ENCODE measurements at places on chromosomes 16 and 17.

DNA sequence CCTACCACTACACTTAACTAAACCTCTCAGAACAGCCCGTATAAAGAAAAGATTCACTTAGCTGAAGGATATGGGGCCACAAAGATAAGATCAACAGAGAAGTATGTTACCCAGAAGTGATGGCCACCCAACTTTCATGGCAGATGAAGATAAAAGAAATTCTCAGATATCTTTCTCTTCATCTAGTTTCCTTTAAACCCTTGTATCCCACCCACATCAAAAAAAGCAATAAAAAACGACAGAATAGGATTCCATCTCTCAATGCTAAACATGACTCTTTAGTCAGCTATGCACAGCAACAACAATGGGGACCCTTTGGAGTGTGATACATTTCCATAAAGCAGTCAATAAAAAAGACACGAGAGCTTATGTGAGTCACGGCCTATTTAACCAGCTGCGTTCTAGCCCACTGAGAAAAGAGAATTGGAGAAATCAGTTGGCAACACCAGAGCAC lies 86.6 kb downstream of the SNX11 start:
- DNase-seq, result no peak
- peaks cover 22% of the 10 kb centered on the region for H3K4me1 ChIP-seq
- H3K4me3 ChIP-seq, result no peak overlapping the region
- H3K36me3 ChIP-seq, result no peaks in the 10 kb centered on the region
- H3K27ac ChIP-seq, result no peak overlapping the region

GRCh38 chr16:47460359-47460710 lies 528 bp downstream of the ITFG1 start:
- H3K4me3 ChIP-seq, result peak overlapping the region; percentile 95
- H3K27me3 ChIP-seq, result no peaks in the 10 kb centered on the region
- DNase-seq, result no peak
- H3K27ac ChIP-seq, result peak overlapping the region; percentile 96

- no peak overlapping the region for H3K27ac ChIP-seq
- no peaks in the 10 kb centered on the region for H3K27me3 ChIP-seq
- H3K4me3 ChIP-seq, result no peak overlapping the region
- no peaks in the 10 kb centered on the region for H3K36me3 ChIP-seq
- DNase-seq, result no peak
These were observed 24.9 kb upstream of the ADAMTS18 start for GRCh38 chr16:77459534-77460254.

- no peaks in the 10 kb centered on the region for H3K4me1 ChIP-seq
- no peak overlapping the region for H3K27ac ChIP-seq
These were observed 17.6 kb downstream of the HIGD1B start for GRCh38 chr17:44865231-44865660.

- DNase-seq, result no peak
- H3K4me1 ChIP-seq, result no peaks in the 10 kb centered on the region
- H3K27me3 ChIP-seq, result no peaks in the 10 kb centered on the region
- no peak overlapping the region for H3K4me3 ChIP-seq
- no peak overlapping the region for H3K27ac ChIP-seq
These were observed 33.2 kb upstream of the MPHOSPH6 start for GRCh38 chr16:82203198-82203597.

DNA sequence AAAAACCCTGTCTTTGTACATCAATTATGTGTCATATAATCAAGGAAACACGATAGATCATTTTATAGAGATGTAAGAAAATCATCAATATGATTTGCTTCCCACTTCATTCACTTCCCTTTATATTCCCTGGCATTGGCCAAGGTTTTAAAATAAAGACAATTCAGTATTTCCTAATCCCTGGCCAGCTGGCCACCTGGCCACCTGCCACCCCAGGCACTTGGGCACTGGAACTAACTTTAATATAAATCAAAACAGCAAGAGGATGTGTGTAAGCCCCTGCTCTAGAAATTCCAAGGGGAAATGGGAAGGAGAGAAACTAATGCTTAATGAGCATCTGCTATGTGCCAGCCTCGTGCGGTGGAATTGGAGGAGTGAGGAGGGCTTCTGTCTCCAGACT lies 58.6 kb upstream of the TOB1 start:
- DNase-seq, result no peak
- no peak overlapping the region for H3K27ac ChIP-seq
- H3K4me3 ChIP-seq, result no peak overlapping the region
- peaks cover 4% of the 10 kb centered on the region for H3K27me3 ChIP-seq

DNA sequence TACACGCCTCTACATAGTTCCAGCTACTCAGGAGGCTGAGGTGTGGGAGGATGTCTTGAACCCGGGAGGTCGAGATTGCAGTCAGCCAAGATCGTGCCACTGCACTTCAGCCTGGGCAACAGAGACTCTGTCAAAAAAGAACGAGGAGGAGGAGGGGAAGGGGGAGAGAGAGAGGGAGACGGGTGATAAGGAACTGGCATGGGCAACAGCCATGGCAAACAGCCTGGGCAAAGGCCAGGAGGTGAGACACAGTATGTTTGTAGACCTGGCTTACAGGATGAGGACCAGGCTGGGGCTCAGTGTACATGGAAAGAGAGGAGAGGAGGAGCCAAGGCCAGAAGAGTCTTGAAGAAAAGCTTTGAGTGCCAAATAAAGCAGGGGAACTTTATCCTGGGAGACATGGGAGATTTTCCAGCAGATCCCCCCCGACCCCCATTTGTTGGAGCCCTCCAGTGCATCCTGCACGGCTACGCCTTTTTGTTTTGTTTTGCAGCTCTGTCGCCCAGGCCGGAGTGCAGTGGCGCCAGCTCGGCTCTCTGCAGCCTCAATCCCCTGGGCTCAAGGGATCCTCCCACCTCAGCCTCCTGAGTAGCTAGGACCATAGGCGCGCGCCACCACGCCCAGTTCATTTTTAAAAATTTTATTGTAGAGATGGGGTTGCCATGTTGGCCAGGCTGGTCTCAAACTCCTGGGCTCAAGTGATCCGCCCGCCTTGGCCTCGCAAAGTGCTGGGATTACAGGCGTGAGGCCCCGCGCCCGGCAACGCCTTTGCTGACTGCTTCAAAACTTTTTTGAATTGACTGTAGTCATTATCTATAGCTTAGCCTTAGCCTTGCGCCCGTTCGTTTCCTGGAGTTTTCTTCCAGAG lies 1.3 kb upstream of the ALKBH5 start:
- DNase-seq, result no peak
- peak overlapping the region; percentile 80 for H3K4me3 ChIP-seq
- H3K36me3 ChIP-seq, result no peaks in the 10 kb centered on the region
- H3K27me3 ChIP-seq, result no peaks in the 10 kb centered on the region
- peaks cover 20% of the 10 kb centered on the region for H3K4me1 ChIP-seq

DNA sequence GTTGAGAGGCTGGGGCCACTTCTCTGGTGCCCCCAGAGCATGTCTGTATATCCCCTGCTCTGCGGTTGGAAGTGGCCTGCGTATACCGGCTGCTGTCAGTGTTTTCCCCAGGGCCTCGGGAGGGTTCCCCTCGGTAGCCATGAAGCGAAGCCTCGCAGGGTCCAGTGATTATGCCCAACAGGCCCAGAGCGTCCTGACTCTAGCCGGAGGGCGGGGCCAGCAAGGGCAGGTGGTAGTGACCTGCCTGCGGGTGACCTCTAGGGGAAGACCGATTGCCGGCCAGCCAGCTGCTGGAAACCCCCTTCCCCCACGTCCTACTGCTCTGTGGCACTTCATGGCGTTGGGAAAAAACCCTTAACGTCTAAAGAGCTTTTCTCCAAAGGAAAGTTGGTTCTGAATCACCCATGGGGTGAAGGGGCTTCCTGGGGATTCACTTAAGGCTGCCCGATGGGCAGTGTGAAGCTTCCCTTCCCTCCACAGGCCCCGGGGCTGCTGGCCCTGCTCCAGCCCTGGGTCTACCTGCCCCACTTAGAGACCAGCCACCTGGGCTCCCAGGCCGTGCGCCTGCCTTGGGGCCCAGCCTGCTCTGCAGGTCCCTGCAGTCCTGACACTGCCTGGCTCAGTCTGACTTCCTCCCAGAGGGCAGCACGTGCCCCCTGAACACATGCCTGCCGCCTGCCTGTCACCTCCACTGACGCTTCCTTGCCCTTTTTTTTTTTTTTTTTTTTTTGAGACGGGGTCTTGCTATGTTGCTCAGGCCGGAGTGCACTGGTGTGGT lies 72.8 kb downstream of the SOCS1 start:
- no peak for DNase-seq
- peaks cover 6% of the 10 kb centered on the region for H3K4me1 ChIP-seq
- no peak overlapping the region for H3K27ac ChIP-seq
- H3K4me3 ChIP-seq, result no peak overlapping the region

DNA sequence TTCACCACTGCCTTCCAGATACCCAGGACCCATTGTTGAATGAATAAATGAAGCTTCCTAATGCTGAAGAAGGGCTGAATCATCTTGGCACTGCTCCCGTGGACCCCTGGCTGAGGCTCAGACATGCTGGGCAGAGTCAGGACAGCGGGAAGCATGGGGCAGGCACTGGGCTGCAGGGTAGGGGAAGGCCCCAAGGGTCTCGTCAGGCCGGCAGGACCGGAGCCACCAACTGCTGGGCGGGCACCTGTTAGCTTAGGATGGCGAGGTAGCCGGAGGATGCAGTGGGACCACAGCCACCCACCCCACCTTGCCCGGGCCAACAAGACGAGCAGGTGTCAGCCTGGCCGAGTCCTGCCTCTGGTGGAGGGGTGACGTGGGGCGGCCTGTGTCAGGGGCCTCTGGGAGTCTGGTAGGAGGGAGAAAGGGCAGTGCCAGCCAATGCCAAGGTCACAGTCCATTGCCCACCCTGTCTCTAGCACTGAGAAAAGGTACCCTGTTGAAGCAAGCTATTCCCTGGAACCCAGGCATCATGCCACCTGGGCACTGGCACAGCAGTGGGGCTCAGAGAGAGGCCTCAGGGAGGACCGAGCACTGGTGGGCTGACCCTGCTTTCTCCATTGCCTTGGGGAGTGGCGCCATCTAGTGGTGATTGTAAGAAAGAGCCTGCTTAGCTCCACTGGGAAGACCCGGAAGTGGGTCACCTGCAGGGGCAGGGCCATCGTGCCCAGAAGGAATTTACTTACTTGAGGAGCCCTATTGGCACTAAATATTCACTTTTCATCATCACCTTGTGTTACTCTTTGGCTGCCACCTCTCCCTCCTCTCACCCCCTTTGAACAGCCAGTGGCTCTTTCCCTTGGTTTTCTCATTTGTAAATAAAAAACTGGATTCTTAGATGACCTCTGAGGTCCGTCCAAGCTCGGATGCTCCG lies 3.0 kb upstream of the DLX3 start:
- no peaks in the 10 kb centered on the region for H3K36me3 ChIP-seq
- no peak overlapping the region for H3K27ac ChIP-seq
- DNase-seq, result peak; percentile 92
- peaks cover 11% of the 10 kb centered on the region for H3K27me3 ChIP-seq

- peaks cover 65% of the 10 kb centered on the region for H3K4me1 ChIP-seq
- H3K4me3 ChIP-seq, result peak overlapping the region; percentile 85
- H3K27me3 ChIP-seq, result no peaks in the 10 kb centered on the region
- peak; percentile 39 for DNase-seq
- H3K36me3 ChIP-seq, result no peaks in the 10 kb centered on the region
These were observed 1.2 kb downstream of the USP7 start for GRCh38 chr16:8962393-8963009.

Data from common myeloid progenitor, CD34-positive (primary cell).